WERI-Rb-1 (cell line): ENCODE measurements at places on chromosomes 13 and 19.

DNA sequence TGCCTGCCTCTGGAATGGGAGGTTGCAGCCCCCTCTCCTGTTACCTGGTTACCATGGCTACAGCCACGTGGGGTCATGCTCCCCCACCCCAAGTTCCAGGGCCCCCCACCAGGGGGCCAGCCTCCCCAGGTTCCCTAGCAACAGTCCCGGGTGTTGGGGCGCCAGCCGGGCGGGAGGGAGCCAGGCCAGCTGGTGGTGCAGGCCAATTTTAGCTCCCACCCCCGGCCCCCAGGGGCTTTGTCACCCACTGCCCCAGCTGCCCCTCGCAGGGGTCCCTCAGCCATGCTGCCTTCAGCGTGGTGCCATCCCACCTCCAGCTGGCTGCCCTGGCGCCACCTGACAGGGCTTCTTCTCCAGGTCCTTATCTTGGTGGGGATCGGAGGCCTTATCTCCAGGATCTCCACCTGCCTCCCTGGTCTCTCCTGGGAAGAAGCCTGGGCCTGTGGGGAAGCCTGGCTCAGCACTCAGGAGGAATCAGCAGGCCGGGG lies 3.0 kb downstream of the MARK4 start:
- no peak for DNase-seq

- no peak for DNase-seq
These were observed 174.8 kb upstream of the SERP2 start for GRCh38 chr13:44198826-44199225.

GRCh38 chr13:99231721-99232120 lies 26.5 kb downstream of the GPR18 start:
- DNase-seq = no peak

DNA sequence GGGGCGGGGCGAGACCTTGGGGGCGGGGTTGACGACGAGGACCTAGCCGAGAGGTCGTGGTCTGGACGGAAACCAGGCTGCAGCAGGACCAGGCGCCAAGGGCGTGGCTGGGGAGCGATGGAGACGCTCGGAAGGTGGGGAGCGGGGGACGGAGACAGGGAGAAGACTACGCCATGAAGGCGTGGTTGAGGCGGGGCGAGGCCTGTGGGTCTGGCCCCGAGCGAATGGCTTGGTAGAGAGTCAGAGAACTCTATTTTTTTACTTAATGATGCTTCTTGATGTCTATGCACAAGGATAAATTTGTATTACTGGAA lies 674 bp upstream of the FBXL12 start:
- no peak for DNase-seq

GRCh38 chr19:49746206-49746958 lies 16.7 kb downstream of the TSKS start:
- DNase-seq = peak; percentile 28

DNA sequence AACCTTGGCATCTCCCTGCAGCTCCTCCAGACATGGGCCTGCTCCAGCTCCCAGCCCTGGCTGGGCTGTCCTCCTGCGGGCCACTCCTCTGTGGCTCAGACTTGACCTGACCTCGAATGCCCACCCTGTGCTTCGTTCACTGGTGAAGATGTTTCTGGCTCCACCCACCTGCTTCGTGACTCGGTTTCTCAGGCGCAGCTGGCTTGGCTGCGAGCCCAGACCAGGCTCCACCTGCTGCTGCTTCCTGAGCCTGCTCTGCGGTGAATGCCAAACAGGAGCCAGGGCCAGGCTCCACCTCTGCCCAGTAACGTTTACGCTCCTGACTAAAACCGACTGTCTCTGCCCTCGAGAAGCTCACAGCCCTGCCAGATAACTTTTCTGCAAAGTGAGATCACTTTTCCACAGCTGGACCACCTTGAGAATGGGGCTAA lies 8.9 kb upstream of the RSPH6A start:
- no peak for DNase-seq

DNA sequence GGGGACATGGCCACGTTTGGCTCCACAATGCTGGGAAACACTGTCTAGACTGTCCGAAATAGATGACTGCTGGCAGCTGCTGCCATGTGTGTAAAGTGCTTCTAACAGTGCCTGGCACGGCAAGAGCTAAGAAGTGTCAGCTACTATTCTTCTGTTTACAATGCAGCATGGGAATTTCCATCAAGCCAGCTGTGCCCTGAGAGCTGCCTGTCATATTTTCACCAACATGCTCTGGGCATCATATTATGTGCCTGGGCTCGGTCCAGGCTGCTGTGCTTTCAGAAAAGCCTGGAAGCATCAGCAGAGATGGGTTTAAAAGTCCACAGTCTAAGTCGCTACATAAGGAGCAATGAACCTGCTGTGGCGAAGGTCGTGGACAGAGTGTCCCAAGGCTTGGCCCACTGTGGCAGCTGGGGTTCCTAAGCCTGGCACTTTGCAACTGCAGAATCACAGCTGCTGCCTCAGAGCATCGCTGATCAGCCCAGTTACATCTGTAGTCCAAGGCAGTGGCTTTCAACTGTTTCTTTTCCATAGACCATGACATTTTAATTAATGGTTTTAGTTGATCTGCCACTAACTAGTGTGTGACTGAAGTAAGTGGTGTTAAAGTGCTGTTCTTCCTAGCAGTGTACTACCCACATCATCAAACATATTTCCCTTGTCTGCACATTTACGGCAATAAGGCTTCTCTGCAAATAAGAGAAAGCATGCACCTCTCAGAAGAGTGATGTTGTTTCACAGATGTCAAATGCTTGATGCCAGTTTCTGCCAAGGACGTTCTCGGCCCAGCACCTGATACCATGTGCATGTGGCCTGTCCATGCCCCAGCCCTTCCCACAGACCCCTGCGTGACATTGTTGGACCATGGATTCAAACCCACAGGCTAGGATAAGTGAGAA lies 95.7 kb upstream of the C1QTNF9B start:
- DNase-seq = no peak

DNA sequence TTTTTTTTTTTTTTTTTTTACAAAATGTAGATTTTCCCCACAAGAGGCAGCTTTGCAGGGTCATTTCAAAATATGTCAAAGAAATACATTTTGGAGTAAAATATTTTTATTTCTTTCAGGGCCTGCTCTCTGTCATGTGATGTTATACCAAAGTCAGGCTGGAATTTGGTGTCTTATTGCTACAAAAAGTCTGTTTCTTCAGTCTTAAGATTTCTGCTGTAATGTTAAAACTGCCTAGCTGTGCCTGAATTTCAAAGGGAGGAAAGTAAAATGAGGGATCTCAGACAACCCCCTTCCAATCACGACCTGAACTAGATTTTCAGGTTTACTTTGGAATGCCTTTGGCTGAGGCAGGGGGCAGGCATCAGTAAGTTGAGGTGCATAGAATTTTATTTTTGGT lies 12.8 kb upstream of the GTF2F2 start:
- DNase-seq = no peak

GRCh38 chr19:57572415-57572947 lies 6.2 kb downstream of the ZNF416 start:
- no peak for DNase-seq

GRCh38 chr19:8120636-8121480 lies 28.5 kb downstream of the FBN3 start:
- DNase-seq = no peak

DNA sequence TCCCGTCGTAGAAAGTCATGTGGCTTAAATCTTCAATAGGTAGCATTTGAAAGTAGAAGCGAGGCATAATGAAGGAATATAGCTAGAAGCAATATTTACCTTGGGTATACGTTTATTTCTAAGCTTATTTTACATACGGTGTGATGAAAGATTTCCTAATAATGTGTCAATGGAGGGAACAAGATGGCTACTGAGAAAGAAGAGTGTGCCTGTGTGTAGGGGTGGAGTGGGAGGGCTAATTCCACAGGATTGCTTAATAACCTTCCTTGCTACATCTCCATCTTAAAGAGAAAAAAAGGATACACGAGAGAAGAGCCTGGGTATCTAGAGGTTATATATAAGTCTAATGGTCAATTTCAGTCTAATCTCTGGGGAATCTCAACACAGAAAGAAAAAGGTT lies 2.0 kb downstream of the SPART start:
- no peak for DNase-seq

DNA sequence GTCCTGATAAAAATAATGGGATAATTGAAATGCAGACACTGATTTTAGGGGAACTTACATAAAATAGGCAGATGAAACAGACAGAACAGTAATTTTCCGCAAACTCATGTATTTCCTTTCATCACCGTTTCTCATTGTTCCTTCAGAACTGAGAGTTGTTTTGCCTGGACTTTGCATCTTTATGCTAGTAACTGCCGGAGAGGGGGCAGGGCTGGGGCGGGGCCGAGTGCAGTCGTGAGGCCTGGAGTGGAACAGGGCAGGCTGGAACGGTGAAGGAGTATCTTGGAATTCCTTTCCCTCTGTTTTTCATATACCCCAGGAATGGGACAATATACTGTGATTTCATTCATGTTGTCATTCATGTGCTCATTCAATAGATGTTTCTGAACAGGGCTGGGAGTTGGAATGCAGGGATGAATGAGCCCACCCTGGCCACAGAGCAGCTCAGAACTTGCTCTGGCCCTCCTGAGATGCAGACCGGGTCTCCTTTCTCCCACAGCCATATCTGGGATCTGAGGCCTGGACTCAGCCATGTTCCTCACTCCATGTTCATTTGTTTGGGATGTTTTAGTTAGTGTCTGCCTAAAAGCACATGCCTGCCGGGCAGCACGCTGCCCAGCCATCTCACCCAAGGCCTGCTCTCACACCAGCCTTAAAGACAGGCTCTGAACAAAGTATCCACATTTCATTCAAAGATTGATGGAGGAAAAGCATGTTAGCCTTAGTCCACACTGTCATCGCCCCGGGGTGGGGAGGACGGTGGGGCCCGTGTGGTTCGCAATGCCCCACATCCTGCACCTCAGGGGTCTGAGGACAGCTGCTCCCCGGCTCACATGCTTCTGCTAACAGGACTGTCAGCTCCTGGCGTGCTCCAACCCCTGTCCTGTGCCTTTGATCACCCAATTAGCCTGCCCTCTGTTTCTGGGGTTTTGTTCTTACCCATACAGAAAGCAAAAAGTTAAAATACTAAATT lies 92.9 kb downstream of the SOX1 start:
- DNase-seq = no peak

GRCh38 chr13:30114571-30115256 lies 192.6 kb downstream of the KATNAL1 start:
- peak; percentile 80 for DNase-seq

DNA sequence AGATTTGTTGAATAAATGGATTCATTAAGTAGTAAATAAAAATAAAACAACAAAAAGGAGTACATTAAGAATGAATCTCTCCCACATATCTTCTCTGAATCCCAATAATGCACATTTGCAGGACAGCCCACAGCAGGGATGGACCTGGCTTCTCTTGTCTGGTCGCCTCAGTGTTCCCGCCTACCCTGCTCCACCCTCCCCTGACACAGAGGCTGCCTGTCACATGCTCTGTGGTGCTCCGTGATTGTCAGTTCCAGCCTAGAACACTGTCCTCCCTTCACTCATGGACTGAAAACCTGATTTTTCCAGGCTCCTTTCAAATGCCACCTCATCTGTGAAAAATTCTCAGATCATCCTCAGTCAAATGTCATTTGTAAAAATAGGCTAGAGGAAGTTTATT lies 94.5 kb upstream of the GPR12 start:
- no peak for DNase-seq

GRCh38 chr19:2014731-2015607 lies 545 bp downstream of the BTBD2 start:
- DNase-seq = no peak
